ENCODE measurements at places on chromosomes 4 and X.

- no peak for DNase-seq
These were observed 395.9 kb upstream of the HS3ST1 start for GRCh38 chr4:11824566-11824965.

DNA sequence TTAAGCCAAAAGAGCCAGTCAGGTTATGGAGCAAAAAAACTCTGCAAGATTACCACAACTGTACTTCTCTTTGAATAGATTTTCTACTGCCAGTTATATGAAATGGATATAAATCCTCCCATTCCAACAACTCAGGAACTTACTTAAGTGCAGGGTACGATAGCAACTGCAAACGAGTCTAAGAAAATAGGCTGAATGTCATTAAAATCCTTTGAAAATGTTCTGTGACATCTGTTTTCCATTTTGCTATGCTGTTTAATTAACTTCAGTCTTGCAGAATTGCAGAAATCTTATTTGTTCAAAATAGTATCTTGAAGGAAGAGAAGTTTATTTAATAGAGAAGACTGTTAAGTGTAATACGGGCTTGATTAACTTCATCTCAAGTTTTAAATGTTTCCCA lies 243.8 kb downstream of the PALLD start:
- no peak for DNase-seq

- DNase-seq: no peak
These were observed 131.4 kb downstream of the COL25A1 start for GRCh38 chr4:109171070-109171469.

- no peak for DNase-seq
These were observed 55.3 kb downstream of the ASB9 start for GRCh38 chrX:15214588-15214987.

DNA sequence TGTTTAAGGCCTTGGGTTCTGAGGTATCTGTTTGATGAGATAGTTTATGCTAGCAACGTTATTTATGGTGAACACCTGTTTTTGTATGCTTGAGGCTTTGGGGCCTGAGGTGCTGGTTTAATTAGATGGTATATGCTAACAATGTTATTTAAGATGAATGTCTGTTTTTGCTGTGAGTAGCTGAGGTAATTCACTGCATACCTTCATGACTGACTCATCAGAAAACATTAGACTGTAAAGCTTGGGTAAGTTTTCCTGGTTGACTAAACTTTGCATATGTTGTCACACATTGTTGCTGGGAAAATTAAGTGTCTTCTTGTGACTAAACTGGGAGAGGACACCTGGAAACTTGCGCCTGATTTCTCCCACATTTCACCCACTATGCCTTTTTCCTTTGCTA lies 1026.6 kb downstream of the RAPGEF2 start:
- no peak for DNase-seq

- DNase-seq: peak; percentile 4
These were observed 7.6 kb downstream of the HS3ST1 start for GRCh38 chr4:11421116-11421515.

DNA sequence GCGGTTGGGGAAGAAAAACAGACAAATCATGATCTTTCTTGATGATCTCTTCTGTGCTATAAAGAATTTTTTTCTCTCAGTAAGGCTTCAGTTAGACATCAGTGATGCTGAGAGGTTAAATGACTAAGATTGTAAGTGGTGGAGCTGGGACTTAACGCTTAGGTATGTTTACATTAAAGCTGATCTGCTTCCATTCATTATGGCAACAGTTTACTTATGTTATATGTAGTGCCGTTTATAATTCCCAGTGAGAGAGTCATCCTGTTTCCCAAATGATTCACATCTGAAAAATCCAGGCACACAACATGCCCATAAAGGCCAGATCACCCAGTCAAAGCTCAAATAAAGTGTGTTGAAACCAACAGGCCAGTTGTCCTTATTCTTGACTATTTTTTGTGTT lies 50.1 kb downstream of the CENPVL3 start:
- no peak for DNase-seq

DNA sequence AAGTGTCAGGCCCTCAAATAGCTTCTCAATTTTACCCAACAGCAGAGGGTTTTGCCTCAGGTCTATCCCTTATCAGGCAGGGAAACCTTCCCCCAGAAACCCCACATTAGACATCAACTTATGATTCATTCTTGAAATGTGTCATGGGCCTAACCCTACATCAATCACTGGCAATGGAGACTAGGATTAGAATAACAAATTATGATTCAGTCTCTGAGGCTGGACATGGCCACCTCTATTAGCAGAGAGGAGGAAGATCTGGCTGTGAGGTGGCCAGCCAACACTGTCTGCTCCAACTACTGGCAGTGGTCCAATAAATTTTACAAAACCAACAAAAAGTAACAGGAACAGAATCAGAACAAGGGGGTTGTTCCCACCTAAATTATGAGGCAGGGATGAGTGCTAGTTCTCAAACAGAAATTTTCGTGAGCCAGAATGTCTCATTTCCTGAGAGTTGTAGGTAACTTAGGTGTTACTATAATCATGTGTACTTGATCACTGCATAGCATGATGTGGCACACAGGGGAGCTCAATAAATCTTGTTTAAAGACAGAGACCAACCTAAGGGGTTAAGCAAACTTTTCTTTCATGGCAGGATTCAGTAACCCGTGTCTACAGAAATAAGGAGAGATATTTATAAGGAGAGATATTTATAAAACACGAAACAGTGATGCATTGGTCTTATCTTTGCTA lies 126.8 kb downstream of the NFKB1 start:
- peak; percentile 35 for DNase-seq

DNA sequence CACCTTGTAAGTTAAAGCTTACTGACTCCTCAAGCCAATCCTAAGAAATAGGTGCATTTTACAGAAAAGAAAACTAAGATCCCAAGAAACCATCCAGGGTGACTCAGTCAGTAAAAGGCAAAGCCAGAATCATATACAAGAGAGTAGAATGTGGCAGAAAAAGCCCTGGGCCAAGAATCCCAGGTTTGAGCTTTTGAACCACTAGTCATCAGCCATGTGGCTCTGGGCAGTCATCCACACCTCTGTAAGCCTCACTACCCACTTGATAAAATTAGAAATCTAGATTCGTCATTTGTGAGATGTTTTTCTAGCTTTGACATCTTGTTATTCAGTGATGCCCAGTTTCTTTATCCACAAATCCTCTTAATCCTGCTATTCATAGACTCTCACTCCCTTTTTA lies 122.2 kb upstream of the PDE5A start:
- no peak for DNase-seq

DNA sequence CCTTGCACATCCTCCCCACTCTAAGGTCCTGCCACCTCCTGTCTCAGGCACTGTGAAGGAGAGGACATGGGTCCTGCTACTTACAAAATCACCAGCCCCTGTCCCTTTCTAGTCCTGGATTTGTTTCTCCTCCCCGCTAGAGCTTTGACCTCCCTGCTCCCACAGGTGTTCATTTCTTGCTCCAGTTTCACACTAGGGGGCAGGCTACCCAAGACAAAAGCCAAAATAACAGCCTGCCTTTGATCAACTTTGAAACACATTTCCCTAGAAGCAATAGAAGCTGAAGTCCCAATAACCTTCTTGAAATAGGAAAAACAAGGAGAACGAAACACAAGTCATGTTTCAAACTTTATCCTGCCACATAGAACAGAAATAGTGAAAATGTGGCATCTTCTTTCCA lies 164.4 kb downstream of the QDPR start:
- DNase-seq: peak; percentile 61

All from OCI-M1 (cell line).